ENCODE measurements at places on chromosomes 13 and 19.

DNA sequence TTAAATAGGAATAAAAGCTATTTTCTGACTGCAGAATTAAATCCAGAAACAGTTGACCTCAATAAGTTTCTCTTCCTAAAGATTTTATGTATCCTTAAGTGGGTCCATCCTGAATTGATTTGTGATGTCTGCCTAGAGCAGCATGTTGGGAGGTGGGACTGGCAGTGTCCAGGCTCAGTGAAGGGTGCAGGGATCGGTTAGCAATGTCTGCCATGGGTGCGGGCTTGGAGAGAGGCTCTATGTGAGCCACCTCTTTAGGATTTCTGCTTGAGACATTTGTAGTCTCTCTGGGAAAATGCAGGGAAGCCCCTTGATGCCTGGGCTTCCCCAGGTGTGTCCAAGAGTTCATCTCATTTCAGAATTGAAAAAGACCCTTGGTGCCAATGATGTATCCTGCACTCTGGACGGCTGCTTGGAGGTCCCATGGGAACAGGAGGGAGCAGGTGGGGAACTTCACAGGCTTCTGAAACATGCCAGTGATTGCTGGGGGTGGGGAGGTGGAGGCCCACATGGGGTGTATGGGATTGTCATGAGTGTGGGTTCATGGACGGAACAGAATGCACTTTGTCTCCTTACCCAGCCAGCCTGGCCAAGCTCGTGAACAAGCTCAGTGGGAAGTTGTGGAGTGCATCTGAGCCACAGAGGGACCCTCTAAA is 6.2 kb upstream of the COLGALT1 start:
- no peak for DNase-seq

- DNase-seq, result no peak
Observed at GRCh38 chr13:42153199-42154113, 105.0 kb downstream of the DGKH start.

DNA sequence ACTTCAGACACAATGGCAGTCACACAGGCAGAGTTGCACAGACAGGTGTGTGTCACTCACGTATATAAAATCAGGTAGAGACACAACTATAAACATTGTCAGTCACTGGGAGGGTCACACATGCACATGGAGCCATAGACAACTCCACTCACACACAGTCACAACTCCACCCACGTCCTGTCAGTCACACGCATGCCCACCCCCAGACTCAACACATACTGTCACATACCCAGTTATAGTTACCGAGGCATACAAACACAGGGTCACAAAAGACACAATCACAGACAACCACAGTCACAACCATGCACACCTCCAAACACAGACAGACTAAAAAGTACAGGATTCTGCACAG is 1.5 kb downstream of the NUMBL start:
- DNase-seq, result no peak

- DNase-seq, result no peak
Observed at GRCh38 chr13:44465318-44465717, 91.7 kb downstream of the SERP2 start.

GRCh38 chr19:55702131-55702627 is 27.2 kb downstream of the EPN1 start:
- DNase-seq, result no peak

DNA sequence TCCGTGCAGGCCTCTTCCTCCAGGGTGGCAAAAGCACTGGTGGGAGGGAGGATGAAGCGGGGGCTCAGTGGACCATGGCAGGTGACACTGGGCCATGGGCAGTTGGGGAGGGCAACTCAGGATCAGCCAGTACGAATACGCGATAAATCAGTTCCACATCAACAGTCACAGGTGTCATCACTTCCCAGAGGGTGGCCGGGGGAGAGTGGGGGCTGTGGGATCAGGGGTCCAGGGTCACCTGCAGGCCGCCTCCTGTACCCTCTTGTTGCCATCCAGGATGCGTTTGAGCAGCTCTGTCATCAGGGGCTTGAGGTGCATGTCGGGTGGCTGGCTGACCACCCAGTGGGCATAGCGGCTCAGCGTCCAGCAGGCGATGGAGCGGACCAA is 9.9 kb upstream of the FBXW9 start:
- no peak for DNase-seq

- peak; percentile 95 for DNase-seq
Observed at GRCh38 chr13:106471957-106472543, 63.4 kb downstream of the EFNB2 start.

DNA sequence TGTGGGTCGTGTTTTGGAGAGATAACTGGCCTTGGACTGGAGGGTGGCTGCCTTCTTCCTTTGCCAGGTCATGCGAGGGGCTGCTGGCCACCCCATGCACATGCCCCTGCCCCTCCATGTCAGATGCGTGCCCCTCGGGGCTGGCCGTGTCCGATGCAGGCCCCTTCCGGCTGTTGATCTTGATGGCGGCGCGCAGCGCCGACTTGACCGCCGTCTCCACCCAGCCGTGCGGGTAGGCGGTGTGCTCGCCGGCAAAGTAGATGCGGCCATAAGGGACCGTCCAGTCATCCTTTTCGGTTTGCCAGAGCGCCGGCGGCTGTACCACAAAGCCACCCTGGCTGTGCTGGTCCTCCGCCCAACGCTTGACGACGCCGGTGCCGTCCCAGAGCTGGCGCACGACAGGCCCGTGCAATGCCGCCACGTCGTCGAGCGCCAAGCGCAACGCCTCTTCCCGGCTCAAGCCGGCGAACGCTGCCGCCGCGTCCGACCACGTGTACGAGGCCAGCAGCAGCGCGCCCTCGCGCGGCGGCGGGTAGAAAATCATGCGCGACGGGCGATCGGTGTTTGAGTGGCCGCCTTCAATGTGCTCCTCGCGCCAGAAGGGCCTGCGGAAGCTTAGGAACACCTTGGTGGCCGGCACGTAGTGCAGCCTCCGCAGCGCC is 6.9 kb downstream of the IL4I1 start:
- peak; percentile 83 for DNase-seq

DNA sequence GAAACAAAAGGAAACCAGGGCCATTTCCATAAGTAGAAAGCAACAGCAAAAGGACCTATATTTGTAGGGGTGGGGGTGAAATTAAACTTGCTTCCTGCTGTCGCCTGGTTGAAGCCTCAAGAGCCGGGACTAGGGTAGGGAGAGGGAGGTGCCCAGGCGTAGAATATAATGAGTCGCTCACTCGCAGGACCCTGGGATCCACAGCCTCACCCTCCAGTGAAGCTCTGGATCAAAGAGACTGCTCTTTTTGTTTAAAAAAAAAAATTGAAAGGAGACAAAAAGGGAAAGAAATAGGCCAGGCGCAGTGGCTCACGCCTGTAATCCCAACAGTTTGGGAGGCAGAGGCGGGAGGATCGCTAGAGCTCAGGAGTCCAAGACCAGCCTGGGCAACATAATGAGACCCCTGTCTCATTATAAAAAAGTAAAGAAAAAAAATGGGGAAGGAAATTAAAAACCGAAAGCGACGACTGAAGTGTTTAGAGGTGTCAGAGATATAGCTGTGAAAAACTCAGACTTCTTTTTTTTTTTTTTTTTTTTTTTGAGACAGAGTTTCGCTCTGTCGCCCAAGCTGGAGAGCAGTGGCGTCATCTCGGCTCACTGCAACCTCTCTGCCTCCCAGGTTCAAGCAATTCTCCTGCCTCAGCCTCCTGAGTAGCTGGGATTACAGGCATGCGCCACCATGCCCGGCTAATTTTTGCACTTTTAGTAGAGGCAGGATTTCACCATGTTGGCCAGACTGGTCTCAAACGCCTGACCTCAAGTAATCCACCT is 10.9 kb upstream of the ADGRE5 start:
- no peak for DNase-seq

DNA sequence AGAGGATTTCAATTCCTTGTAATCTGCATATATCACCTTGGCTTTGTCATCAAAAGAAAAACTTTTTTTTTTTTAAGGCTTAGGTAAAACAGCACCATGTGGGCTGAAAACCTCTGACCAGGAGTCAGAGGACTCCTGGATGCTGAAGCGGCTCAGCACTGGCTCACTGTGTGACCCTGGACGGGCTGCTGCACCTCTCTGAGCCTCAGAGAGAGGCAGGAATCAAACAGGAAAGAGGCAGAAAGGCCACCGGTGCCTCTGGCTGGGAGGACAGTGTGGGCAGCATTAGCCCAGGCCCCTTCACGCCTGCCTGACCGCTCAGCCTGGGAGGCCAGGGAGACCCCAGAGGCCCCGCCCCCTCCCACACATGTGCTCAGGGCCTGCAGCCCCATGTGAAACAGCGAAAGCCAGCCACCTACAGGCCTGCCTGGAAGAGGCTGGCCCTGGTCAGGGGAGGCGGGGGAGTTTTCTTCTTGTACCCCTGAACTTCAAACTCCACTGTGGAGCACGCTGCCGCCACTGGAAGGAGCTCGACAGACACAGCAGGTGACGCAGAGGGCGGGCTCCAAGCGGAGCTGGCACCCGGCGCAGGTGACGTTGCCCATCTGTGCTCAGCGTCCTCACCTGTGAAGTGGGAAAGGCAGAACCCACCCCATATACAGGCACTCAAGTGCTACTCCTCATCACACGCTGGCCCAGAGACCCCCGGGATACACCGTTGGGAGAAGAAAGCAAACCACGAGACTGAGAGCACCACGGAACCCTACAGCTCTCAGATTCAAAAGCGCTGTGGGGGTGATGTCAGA is 39.7 kb downstream of the MLLT1 start:
- no peak for DNase-seq

- no peak for DNase-seq
Observed at GRCh38 chr13:99983499-99984401, 2.2 kb downstream of the ZIC2 start.

- DNase-seq, result no peak
Observed at GRCh38 chr19:32233885-32234284, 111.5 kb upstream of the ZNF507 start.

DNA sequence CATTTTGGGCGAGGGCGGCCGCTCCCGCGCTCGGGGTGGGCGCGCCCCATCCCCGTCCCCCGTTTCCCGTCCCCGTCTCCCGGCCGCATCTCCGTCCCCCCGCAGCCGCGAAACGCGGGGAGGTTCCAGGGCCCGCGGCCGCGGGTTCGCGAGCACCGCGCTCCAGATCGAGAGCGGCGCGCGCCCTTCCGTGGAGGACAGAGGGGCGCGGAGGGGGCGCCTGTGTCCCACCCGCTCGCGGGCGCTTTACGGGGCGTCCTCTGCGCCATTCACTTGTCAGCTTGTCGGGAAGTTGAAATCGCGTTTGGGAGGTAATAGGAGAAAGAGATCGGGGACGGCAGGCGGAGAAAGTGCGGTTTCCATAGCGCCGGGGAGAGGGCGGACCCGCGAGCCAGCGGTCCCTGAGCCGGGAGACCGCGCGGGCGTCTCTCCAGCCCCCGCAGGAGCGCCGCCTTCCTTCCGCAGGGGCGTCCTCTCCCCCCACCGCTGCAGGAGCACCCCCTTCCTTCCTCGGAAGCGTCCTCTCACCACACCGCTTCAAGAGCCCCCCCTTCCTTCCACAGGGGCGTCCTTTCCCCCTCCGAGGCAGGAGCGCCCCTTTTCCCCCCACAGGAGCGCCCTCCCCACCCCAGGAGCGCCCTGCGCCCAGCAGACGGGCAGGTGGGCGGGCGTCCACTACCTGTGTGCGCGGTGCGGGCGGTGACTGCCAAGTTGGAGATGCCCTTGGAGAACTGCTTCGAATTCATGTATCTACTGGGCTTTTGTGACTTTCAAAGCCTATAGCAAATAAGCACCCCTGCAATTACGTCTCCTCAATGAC is 962 bp upstream of the IRS2 start:
- peak; percentile 65 for DNase-seq

DNA sequence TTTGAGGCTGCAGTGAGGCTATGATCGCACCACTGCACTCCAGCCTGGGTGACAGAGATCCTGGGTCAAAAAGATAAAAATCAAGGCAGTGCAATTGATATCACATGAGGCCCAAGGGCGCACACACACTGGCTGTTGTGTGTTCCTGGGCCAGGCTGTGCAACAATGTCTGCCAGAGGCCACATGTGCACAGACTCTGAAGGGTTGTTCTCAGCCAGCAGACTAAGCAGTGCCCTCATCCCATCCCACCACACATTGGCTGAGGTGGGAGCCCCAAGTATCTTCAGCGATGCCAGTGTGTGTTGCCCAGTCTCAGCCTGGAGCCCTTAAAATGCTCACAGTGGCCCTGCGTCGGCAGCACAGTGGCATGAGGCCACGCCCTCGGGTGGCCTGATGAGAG is 12.6 kb downstream of the PEX11G start:
- no peak for DNase-seq

DNA sequence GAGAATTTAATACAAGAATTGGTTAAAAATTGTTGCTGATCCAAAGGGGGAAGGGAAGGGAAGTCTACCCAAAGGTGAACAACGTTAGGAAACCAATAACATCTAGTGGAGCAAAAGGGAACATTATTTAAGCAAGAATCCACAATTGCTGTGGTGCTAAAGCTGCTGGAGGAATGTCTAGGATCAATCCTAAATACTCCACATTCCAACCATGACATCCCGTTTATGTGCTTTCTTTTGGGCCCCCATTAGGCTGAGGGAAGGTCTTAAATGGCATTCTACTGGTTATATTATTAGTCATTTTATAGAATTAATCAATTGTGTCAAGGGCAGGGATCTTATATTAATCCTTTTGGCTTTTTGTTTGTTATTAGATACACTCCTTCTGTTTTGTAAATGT is 39.9 kb upstream of the VWA8 start:
- DNase-seq, result no peak

- peak; percentile 17 for DNase-seq
Observed at GRCh38 chr13:35648201-35648600, 171.7 kb upstream of the MAB21L1 start.

DNA sequence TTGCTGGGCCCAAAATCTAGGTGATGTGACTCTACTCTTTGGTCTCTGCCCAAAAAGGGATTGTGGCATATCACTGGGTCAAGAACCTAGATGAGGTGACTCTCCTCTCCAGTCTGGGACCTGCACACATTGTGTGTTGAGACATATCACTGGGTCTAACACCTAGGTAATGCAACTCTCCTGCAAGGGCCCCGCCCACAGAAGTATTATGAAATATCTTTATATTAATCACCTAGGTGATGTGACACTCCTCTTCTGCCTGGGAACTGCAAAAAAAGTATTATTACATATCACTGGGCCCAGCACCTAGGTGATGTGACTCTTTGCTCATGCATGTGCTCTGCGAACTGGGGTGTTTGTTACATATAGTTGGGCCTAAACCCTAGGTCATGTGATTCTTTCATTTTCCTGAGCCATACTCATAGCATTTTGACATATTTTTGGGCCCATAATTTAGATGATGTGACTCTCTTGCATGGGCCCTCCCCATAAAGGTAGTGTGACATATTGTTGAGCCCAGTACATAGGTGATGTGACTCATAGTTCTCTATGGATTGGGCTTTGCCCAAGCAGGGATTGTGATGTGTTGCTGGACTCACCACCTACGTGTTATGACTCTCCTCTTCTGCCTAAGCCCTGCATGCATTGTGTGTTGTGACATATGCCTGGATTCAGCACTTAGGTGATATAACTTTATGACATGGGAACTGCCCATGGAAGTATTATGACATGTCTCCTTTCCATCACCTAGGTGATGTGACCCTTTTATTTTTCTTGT is 11.2 kb upstream of the ZNF681 start:
- DNase-seq, result no peak

- no peak for DNase-seq
Observed at GRCh38 chr19:7663706-7664105, 5.1 kb upstream of the RETN start.

DNA sequence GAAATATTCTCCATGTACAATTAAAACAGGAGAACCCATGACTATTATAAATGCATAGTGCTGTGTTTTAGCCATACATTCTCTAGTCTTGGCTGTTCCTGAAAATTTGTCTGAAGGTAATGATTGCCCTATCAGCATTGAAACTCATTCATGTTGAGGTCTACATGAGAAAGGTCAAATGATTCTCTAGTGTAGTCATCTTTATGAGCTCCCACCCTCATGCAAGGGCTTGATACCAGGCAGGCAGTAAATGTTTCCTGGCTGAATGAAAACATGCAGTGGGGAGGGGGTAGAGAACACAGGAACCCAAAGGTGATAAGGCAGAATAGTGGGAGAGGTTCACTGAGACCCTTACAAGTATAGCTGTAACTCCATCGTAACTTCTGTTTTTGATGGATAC is 424.3 kb downstream of the COG6 start:
- DNase-seq, result no peak

Measured in AG20443 (cell line).